ENCODE measurements at places on chromosomes 16 and 17.

GRCh38 chr16:65388592-65388991, 266.7 kb upstream of the CDH11 start:
- no peak for DNase-seq

- no peak for DNase-seq
These were observed 572 bp downstream of the PGP start for GRCh38 chr16:2213817-2214718.

DNA sequence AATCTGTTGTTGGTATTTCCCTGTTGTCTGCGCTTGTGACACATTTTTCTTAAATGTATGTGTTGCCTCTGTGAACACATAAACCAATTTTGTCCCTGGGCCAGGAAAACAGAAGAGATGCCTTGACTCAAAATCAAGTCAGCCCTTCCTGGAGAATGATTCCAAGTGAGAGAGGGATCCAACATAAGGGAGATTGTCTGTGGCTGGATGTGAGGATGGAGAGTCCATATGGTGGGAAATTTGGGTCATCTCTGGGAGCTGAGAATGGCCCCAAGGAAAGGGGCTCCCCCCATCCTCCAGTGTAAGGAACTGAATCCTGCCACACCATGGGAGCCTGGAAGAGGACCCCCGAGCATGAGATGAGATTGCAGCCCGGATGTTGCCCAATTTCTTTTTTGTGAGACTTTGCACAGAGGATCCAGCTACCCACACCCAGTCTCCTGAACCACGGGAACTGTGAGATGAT, 13.5 kb downstream of the CRYM start:
- no peak for DNase-seq

DNA sequence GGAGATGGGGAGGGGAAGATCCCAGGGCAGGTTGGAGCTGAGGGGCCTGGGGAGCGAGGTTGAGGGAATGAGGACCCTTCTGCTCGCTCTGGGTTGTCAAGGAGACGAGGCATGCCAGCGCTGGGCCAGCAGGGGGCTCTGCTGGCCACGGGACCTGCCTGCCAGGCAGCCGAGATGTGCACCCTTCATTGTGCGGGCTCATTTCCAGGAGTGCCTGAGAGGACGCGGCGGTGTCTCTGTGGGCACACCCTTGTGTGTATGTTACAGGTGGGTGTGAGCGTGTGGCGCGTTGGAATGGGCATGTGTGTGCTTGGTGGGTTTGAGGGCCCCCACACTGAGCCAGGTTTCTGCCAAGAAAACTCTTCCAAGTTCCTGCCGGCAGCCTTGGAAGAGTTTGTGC, 15.9 kb downstream of the ARHGAP23 start:
- peak; percentile 34 for DNase-seq

GRCh38 chr17:27778183-27778582, 22.1 kb downstream of the NOS2 start:
- DNase-seq: no peak

DNA sequence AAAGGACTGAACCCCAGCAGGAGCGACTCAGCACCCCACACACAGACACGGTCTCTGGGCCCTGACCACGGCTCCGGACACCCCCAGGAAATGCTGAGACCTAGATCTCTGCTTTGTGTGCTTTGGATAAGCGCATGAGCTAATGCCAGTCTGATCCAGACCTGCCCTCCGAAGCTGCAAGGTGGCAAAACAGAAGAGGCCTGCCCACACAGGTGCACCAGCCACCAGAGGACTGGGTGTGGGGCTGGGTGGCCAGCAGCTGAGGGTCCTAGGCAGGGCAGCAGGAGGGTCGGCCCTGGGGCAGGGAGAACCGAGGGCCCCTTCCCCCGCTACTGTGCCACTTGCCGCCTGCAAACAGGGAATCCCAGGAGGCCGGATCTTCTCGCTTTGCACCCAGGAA, 30.7 kb upstream of the EIF1 start:
- no peak for DNase-seq

GRCh38 chr17:39609416-39610025, 1.8 kb upstream of the NEUROD2 start:
- DNase-seq: no peak

GRCh38 chr16:58727796-58728568, 6.1 kb downstream of the GOT2 start:
- DNase-seq: no peak

- DNase-seq: no peak
These were observed 3.5 kb upstream of the CDC6 start for GRCh38 chr17:40284085-40284713.

- DNase-seq: no peak
These were observed 3.3 kb downstream of the MAP2K6 start for GRCh38 chr17:69417545-69418483.

DNA sequence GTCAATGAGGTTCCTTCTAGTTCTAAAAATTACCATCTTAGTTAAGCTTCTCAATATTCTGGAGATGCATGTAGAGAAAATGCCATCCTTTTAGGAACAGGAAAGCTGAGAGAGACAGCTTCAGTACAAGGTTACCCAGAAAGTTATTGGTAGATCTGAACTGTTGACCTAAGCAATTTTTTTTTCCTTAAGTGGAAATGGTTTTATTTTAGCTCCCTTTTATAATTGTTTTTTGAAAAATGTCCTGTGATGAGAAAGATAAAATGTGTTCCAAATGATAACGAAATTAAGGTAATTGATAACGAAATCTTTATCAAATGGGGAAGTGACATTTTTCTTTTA, 8.2 kb downstream of the PSMD7 start:
- no peak for DNase-seq

- no peak for DNase-seq
These were observed 104.4 kb downstream of the GRIN2A start for GRCh38 chr16:10077861-10078260.

DNA sequence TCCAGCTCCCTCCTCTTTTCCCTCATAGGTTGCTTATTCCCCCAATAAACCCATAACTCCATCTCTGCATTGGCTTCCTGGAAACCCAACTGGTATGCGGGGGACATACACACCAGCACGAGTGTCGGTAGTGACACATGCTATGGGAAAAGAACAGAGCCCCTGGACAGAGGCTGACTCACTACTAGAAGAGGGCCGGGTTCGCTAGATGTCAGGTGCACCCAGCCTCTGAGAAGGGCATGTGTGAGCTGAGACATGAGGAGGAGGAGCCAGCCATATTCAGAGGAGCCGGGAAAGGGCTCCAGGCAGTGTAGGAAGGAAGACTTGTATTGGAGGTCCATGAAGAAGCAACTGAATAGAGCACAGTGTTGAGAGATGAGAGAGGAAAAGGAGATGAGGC, 241.1 kb downstream of the SOX9 start:
- DNase-seq: no peak

DNA sequence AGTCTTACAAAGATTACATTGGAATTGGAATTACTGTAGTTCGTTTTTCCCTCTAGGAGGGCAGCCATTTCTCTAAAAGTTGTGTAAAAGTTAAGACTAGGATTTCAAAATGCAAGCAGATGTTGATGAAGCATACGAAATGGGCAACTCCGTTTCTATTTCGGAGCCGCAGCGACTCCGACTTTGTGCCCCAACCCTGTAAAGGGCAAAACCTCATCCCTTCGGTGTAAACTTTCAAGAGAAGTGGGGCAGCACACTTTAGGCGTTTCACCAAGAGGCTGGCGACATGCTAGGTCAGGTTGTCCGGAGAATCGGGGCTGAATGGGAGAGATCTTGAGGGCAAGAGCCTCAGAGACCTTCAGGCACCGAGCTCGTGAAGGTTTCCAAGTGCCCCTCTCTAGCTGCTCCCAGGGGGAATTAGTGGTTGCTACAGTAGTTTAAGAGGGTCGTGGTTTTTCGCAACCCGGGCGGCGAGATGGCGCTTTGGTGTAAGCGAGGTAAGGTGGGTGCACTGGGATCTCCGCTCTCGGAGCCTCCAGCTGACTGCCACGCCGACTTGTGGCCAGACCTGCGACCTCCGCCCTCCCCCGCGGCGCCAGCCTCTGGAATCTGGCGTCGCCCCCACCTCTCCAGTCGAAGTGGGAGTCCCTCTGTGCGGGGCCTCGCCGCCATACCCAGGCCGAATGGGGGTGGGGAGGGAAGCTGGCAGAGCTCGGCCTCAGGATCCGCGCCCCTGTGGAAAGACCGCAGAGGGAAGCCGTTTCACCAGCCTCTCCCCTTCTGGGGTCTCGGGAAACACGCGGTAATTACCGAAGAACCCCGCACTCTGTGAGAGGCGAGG, 1.0 kb upstream of the HEXIM2 start:
- peak; percentile 47 for DNase-seq
